ENCODE measurements at places on chromosomes 3 and 15.

- peak; percentile 47 for DNase-seq
Measured at GRCh38 chr3:15636028-15636709, 34.6 kb downstream of the BTD start.

- no peak for DNase-seq
Measured at GRCh38 chr3:43537225-43537624, 84.6 kb downstream of the ANO10 start.

- DNase-seq = no peak
Measured at GRCh38 chr3:128537091-128537703, 44.2 kb upstream of the GATA2 start.

- DNase-seq = no peak
Measured at GRCh38 chr15:66740802-66741201, 38.8 kb downstream of the SMAD6 start.

DNA sequence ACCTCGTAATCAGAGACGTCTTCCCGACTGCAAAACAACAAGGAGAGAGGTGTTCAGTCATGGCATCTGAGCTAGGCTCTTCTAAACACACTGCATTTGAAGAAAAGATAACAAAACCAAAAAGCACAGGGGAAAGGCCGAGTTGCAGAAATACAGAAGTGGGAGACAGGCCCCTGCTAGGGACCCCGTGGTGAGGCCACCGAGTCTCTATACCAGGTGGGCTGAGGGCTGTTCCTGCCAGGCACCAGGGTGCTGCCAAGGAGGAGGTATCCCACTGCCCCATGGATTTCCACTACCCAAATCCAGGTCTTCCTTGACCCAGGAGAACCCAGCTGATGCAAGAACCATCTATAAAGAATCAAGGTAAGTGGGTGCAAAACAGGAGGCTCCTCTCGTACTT lies 31.1 kb downstream of the RAB6B start:
- no peak for DNase-seq

DNA sequence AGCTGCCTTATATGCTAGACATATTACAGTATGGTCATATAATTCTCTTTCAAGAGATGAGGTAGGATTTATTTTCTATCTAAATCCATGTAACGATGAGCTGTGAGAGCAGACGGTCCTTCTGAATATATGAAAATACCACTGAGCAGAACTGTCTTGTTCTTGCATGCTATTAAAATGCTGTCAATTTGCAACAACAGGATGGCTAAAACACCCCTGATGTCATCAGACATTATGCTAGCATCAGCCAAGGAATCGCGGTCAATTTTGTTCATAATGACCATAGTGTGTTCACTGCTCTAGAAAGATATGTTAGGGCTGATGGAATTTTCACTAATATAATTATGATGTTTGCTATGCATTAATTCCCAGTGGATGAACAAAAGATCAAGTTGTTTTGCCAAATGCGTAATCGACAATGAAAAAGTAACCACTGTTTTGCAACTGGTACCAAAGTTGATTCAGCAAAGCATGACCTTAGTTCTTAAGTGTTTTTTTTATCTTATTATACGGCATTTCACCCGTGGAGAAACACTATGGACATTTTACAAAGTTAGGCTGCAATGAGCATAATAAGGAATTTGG lies 765.4 kb upstream of the NR2F2 start:
- no peak for DNase-seq

- DNase-seq = peak; percentile 51
Measured at GRCh38 chr3:47512416-47513124, 942 bp downstream of the ELP6 start.

GRCh38 chr15:58038426-58039078 lies 27.0 kb downstream of the ALDH1A2 start:
- no peak for DNase-seq

DNA sequence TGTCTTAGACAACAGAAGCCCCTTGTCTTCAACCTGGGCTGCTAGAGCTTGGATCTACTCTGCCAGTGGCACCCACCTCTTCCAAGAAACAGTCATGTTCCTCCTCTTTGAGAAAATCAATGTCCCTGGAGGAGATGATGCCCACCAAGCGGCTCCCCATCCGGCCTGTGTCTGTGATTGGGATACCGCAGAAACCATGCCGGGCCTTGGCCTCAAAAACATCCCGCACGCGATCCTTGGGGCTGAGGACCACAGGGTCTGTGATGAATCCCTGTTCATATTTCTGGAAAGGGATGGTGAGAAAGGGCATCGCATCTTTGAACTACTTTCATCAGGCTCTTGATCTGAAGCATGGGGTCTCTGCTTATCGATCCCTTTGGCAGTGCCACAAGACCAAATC lies 1.6 kb downstream of the IMPDH2 start:
- no peak for DNase-seq

- DNase-seq = no peak
Measured at GRCh38 chr3:30493911-30494311, 112.5 kb upstream of the TGFBR2 start.

GRCh38 chr15:35698966-35699575 lies 153.1 kb upstream of the DPH6 start:
- no peak for DNase-seq
